ENCODE measurements at places on chromosomes 16 and 17.
A peak's percentile ranks its signal among the peaks of the same experiment; 100 is the strongest.

- no peak for DNase-seq
Observed at GRCh38 chr16:66386629-66387622, 20.4 kb downstream of the CDH5 start.

DNA sequence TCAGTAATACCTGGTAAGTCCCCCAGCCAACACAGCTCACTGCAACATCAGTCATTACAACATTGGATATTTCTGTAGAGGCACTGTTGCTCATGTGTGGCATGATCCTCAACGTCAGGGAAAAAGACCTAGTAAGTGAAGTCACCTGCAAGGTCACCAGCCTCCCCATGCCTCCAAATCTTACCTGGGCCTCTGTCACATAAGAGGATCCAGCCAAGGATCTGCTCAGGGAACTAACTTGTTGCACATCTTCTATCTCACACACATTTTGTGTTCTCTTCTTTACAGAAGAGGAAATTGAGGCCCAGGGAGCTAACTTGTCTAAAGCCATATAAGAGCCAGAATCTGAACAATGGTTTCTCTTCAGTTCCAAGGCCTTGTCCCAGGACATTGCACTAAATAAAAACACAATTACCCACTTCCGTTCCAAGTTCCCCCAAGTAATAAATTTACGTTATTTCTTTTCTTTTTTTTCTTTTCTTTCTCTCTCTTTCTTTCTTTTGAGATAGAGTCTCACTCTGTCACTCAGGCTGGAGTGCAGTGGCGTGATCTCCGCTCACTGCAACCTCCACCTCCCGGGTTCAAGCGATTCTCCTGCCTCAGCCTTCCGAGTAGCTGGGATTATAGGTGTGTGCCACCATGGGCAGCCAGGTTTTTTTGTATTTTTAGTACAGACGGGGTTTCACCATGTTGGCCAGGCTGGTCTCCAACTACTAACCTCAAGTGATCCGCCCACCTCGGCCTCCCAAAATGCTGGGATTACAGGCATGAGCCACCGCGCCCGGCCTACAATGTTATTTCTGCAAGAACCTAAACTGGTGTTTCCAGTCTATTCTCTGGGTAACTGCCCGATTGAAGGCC lies 1.3 kb downstream of the SHMT1 start:
- DNase-seq = peak; percentile 62

DNA sequence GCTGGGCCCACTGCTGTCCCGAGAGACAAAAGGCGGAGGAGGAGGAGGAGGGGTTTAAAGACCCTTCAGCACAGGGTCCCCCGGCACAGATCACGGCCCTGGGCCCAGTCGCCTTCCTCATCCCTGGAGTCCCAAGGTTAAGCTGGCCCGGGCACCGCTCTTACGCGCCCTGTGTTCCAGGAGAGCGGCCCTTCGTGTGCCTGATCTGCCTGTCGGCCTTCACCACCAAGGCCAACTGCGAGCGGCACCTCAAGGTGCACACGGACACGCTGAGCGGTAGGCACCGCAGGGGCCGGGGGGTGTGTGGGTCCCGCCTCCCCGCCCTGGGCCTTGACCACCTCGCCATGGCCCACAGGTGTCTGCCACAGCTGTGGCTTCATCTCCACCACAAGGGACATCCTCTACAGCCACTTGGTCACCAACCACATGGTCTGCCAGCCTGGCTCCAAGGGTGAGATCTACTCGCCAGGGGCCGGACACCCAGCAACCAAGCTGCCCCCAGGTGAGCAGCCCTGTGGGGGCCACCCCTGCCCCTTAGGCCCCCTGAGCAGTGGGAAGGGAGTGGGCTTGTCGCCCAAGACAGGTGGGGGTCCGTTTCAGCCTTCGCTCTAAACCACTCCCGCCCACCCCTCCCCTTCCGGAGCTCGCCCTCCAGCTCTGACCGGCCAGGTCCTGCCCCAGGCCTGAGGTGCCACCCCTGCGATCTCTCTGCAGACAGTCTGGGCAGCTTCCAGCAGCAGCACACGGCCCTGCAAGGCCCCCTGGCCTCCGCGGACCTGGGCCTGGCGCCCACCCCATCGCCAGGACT lies 37.6 kb upstream of the ZC3H18 start:
- no peak for DNase-seq

GRCh38 chr17:19269641-19270040 lies 32.5 kb downstream of the EPN2 start:
- no peak for DNase-seq
